ENCODE measurements at places on chromosomes 11 and 22.
A peak's percentile ranks its signal among the peaks of the same experiment; 100 is the strongest.

GRCh38 chr11:93858121-93858775 lies 7.8 kb upstream of the VSTM5 start:
- no peak for DNase-seq

- no peak for DNase-seq
Measured at GRCh38 chr22:47691152-47691895, 928.9 kb downstream of the TBC1D22A start.

DNA sequence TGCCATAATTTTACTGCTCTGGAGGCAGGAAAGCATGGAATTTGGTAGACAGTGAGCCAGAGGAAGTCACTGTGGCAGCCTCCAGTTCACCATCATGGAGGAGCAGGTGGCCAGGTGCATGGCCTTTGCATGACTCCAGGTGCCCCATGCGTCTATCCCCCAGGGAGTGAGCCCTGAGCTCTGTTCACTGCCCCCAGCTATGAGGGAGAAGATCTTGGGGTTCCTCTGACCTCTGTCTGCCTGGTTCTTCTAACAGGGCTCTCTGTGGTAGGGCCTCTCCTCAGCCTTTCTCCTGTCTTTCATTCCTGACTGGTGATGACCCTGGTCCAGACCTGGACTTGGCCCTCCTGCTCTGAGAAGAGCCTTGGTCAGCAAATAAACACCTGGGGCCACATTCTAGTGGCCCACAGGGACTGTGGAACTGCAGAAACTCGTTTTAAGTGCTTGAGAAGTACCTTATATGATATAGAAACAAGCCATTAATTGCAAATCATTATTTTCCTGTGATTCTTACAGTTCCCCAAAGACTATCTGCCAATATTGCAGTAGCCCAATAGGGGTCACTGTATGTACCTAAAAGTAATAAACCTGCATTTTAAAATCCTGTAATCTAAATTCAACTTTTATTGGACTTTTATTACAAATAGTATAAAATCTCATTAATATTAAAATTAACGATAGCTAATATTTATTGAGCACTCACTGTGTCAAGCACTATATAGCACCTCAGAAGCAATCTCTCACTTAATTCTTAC lies 120.0 kb upstream of the SYT13 start:
- DNase-seq, result no peak

GRCh38 chr11:34806875-34807274 lies 109.3 kb downstream of the APIP start:
- DNase-seq, result no peak

DNA sequence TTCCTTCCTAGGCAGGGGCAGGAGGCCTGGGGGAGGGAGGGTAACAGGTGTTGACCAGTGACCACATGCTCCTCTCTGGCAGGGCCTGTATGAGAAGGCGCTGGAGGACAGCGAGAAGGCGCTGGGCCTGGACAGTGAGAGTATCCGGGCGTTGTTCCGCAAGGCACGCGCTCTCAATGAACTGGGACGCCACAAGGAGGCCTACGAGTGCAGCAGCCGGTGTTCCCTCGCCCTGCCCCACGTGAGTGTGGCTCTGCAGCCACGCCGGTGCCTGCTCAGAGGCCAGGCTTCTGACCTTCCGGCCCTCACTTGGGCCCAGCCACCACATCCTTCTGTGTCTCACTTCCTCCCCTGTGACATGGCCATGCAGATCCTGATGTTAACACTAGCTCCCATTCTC lies 25.8 kb downstream of the ZC3H7B start:
- no peak for DNase-seq

DNA sequence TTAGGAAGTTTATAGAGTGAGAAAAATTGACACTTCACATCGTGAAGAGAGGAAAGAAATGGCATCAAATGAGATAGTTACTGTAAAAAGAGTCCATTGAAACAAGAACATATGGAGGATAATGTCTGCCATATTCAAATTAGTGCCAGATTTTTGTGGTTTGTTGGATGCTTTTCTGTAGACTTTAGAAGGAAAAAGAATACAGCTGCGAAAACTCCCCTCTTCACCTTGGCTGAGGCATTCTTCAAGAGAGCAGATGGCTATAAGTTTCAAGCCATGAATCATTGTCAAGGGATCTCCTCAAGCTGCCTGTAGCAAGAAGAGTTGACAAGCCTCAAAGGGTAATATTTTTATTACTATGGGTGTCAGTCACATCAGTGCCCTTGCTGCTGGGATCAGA lies 507.4 kb upstream of the RAG2 start:
- DNase-seq, result no peak

DNA sequence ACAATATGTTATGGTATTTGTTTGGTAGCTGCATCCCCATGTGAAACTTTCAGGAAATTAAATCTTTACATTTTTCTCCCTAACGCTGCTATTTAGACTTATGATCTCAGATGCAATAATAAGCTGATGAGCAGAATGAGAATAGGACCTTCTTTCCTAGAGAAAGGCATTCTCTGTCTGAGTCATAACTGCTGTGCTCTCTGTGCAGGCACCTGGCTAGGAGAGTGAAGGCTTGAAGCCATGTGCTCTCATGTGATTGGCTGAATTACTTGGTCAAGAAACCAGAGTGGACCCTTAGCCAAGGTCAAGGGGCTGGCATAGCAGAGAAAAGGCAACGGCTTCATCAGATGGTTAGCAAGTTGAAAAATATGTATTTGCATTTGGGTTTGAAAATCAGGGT lies 185.0 kb downstream of the ADAMTS15 start:
- no peak for DNase-seq

- no peak for DNase-seq
Measured at GRCh38 chr11:96197801-96198701, 144.9 kb downstream of the MAML2 start.

GRCh38 chr11:36803084-36803483 lies 205.0 kb upstream of the RAG2 start:
- DNase-seq, result no peak

GRCh38 chr11:103961010-103961409 lies 75.4 kb upstream of the DDI1 start:
- DNase-seq, result no peak

- no peak for DNase-seq
Measured at GRCh38 chr11:86202013-86202336, 42.6 kb upstream of the EED start.

GRCh38 chr11:34358258-34358727 lies 483 bp upstream of the ABTB2 start:
- DNase-seq, result no peak

- DNase-seq, result no peak
Measured at GRCh38 chr11:10777806-10778205, 26.8 kb downstream of the CTR9 start.

- no peak for DNase-seq
Measured at GRCh38 chr11:73331138-73331916, 23.3 kb downstream of the ARHGEF17 start.

- DNase-seq, result no peak
Measured at GRCh38 chr22:19961201-19961580, 19.6 kb upstream of the TXNRD2 start.

DNA sequence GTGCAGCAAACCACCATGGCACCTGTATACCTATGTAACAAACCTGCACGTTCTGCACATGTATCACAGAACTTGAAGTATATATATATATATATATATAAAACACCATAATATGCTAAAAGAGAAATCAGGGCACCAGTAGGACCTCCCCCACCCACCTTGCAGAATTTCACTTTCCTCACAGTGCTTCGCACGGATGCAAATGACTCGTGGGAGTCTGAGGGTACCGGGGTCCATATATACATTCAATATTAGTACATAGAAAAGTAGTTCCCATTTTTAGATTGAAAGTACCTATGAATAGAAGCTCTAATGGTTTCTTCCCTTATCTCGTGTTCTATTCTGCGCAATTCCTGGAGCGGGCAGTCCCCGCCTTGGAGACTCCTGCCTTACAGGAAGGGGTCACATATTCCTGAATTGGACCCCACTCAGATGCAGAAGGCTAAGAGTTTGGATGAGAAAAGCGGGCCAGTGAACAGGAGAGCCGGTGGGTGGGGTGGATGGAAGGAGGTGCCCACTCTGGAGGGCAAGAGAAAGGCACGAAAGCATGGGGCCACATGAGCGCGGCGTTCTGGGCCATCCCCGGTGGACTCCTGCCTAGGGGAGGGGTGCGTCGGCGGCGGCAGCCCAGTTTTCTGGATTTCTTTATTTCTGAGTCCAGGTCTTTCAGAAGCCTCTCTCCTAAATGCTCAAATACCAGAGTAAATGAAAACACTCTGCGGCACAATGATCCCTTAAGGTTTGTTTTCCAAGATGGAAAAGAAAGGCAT lies 136.3 kb downstream of the ETS1 start:
- no peak for DNase-seq

- no peak for DNase-seq
Measured at GRCh38 chr11:120746376-120746775, 234.8 kb downstream of the GRIK4 start.

DNA sequence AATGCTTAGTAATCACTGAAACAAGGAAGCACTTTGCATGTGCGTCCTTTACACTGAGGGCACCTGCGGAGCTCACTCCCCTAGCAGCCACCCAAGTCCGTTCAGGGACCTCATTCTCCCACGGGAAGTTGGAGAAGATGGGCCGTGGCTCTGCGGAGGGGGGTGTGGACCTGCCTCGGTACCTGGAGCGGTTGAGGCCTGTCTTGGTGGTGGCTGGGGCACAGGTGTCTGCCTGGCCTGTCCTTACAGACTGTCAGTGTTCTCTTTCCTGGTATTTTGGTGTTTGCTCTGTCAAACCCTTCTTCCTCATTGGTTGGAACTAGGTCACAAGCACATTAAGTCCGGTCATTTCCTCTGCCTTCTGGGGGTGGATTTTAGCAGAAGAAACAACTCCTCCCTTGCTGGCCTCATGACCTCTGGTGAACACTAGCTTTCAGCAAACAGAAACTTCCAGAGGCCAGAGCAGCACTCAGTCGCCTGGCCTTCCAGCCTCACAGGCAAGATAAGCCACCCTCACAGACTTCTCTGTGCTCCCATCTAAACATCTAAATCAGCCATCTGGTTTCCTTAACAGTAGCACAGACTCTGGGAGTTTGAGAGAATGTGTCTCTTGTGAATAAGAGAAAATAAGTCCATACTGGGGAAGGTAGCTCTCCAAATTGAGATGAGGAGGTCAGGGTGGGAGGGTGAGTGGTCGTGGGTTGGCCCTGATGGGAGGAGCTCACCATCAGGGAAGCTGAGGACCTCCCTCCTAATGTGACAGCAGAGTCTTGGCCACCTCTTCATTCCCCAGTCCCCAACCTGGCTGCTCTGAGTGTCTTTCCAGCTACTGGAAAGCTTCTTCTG lies 8.6 kb downstream of the SNAP29 start:
- no peak for DNase-seq

GRCh38 chr11:131686836-131687235 lies 316.4 kb downstream of the NTM start:
- no peak for DNase-seq

- DNase-seq, result no peak
Measured at GRCh38 chr11:36628141-36628540, 30.1 kb upstream of the RAG2 start.

- no peak for DNase-seq
Measured at GRCh38 chr11:114098927-114099326, 39.4 kb downstream of the ZBTB16 start.

GRCh38 chr11:45801723-45802315 lies 3.1 kb upstream of the SLC35C1 start:
- no peak for DNase-seq

DNA sequence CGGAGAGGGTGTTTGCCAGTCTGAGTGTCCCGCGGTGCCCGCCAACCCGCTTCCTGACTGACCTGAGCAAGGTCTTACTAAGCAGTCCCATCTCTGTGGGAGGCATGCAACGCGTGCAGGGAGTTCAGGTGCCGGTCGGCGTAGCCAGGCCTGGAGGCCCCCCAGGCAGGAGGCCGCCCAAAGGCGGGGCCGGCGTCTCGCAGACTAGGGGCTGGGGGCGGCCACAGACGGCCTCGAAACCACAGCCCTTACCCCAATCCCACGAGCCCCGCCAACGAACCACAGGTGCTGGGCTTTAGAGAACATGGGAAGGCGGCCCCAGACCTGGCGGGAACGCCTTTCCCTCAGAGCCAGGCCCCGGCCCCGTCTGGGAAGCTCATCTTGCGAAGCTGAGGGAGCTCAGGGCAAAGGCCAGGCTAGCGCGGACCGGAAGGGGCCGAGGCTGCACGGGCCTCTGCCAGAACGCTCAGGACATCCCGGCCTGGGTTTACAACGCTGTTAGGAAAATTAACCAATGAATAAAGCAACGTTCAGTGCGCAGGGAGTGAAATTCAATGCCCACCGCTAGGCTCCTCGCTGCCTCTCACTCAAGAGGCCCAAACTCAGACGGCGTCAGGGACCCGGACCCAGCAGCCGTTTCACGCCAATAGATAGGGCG lies 2.1 kb upstream of the MTFP1 start:
- DNase-seq, result peak; percentile 45

GRCh38 chr11:86670181-86670580 lies 2.2 kb downstream of the ME3 start:
- no peak for DNase-seq

- DNase-seq, result no peak
Measured at GRCh38 chr11:34235189-34235588, 122.6 kb downstream of the ABTB2 start.

- DNase-seq, result no peak
Measured at GRCh38 chr11:45173064-45173463, 26.6 kb downstream of the PRDM11 start.

- no peak for DNase-seq
Measured at GRCh38 chr11:76995081-76995576, 39.1 kb upstream of the B3GNT6 start.

DNA sequence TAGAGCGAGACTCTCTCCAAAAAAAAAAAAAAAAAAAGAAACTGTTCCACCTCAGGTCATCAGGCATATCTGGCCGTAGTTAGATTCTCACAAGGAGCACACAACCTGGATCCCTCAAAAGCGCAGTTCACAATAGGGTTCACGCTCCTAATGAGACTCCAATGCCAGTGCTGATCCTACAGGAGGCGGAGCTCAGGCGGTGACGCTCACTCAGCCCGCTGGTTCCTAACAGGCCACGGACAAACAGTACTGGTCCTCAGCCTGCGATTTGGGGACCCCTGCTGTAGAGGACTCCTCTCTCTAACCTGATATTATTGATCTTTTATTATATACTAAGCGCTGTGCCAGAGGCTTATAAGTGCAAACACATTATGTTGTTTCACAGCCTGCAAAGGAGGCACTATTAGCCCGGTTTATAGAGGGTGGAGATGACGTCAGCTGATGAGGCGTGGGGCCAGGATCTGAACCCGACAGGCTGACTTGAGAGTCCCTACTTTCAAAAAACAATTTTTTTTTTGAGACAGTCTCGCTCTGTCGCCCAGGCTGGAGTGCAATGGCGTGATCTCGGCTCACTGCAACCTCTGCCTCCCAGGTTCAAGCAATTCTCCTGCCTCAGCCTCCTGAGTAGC lies 4.9 kb upstream of the MAFF start:
- no peak for DNase-seq

GRCh38 chr11:67418476-67419281 lies 3.2 kb downstream of the CARNS1 start:
- DNase-seq, result peak; percentile 26

- DNase-seq, result no peak
Measured at GRCh38 chr11:70539360-70540095, 141.2 kb downstream of the CTTN start.

Measured in activated CD8-positive, alpha-beta memory T cell treated with anti-CD3 and anti-CD28 coated beads, Interleukin-2, amount 50 U/mL, for 4 hours (primary cell).